ENCODE measurements at places on chromosomes 3 and 15. TPM values are rescaled to one million over a fixed set of nuclear protein-coding genes. Genes with fewer than 3 reads are reported as not detected.

ATP11B gene
- 96.0 TPM for total RNA-seq

IL17RC gene
- total RNA-seq = 9.2 TPM

CCDC54 gene
- not detected for total RNA-seq

HRG gene
- not detected for total RNA-seq
